ENCODE measurements at places on chromosomes 3 and 15. TPM values are rescaled to one million over a fixed set of nuclear protein-coding genes. Genes with fewer than 3 reads are reported as not detected.

DNA sequence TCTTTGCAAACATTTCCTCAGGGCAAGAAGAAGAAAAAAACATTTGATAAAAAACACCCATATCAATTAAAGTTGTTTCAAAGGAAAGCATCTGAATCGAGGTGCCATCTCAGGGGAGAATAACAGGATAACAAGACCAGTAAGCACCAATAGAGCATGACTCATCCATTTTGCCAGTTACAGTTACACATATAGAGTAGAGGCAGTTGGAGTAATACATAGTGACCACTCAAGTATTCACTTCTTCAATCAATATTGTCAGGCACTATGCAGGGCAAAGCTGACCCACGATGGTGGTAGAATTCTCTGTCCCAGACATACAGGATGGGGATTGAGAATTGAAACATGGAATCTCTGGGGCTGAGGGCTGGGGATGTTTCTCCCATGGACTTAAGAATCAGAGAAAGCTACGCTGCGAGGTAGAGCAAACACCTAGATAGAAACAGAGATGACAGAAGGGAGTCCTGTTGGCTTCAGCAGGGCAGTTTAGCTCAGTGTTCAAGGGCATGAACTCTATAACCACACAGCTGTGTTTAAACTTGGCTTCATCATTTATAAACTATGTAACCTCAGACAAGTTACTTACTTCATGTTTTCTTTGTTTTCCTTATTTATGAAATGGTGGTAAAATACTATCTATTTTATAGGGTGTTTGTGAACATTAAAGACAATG is 186.4 kb upstream of the NANOGP8 start:
- no peak for DNase-seq

- no peak for DNase-seq
Measured at GRCh38 chr15:61659566-61660190, 400.6 kb downstream of the VPS13C start.

The GHSR gene
- not detected for total RNA-seq

GRCh38 chr3:19348500-19348899 is 200.2 kb downstream of the KCNH8 start:
- no peak for DNase-seq

The VGLL3 gene
- total RNA-seq, result 0.03 TPM

The REC114 gene
- total RNA-seq, result not detected

The CMTM7 gene
- 45.3 TPM for total RNA-seq

DNA sequence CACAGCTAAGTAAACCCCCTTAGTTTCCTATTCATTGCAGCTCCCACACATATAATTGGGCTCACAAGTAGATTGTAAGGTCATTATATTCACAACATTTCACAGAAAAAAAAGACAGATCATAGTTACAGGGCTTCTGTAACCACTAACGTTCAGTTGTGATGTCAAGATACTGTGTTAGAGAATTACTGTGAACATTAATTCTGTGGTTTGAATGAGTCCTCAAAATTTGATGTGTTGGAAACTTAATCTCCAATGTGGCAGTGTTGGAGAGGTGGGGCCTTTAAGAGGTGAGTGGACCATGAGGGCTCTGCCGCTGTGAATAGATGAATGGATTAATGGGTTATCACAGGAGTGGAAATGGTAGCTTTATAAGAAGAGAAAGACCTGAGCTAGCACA is 21.3 kb downstream of the GRK7 start:
- no peak for DNase-seq

DNA sequence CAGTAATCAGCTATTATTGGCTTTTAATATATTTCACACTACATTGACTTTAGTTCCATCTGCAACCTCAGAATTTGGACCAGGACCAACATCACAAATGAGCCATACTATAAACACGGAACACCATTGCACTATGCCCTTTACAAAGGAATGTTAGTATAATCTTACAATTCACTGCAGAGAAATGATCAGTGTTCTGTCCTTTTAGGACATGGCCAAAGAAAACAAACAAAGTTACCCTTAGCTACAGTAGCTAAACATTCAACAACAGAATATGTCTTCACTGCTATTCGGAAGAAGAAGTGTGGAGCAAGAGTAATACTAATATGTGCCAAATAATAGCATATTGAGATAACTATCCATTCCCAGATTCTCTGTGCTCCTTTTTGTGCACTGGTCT is 90.4 kb downstream of the NAALADL2 start:
- DNase-seq, result no peak

DNA sequence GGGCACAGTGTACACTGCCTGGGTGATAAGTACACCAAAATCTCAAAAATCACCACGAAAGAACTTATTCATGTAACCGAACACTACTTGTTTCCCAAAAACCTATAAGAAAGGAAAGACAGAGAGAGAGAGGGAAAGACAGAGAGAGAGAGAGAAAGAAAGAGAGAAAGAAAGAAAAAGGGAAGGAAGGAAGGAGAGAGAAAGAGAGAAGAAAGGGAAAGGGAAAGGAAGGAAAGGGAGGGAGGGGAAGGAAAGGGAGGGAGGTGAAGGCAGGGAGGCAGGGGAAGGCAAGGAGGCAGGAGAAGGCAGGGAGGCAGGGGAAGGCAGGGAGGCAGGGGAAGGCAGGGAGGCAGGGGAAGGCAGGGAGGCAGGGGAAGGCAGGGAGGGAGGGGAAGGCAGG is 48.2 kb downstream of the ANXA2 start:
- DNase-seq, result no peak

The TPRG1 gene
- 3.1 TPM for total RNA-seq

DNA sequence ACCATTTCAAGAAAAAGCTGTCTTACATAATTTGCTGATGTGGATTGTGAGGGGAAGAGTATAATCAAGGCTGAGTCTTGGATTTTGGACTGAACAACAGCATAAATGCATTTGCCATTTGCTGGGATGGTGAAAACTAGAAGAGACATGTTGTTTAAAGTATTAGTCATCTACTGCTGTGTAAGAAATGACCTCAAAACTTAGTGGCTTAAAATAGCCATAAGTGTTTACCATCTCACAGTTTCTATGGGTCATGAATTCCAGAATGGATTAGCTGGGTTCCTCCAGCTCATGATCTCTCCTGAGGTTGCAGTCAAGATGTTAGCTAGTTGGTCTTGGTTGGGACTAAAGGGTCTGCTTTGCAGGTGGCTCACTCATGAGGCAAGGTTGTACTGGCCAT is 66.2 kb downstream of the SCN11A start:
- no peak for DNase-seq

The MUC20 gene
- 13.2 TPM for total RNA-seq

GRCh38 chr3:182605882-182606611 is 187.3 kb upstream of the ATP11B start:
- no peak for DNase-seq

The MKRN2OS gene
- not detected for total RNA-seq

The TKT gene
- 105 TPM for total RNA-seq

DNA sequence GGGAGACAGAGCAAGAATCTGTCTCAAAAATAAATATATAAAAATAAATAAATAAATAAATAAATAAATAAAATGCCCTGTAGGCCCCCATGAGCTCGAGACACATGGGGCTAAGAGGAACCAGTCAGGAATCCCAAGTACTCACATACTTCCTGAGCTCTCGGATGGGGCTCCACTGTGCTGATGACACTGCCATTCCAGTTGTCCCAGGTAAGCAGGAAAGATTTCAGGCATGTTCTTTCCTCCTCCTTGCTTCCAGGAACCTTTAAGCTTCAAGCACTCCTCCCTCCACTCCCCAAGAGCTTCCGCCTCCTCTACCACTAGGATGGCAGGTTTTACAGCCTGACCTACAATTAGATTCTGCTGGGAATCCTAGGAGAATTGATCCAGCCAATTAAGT is 113.4 kb downstream of the SLC49A4 start:
- DNase-seq, result no peak

DNA sequence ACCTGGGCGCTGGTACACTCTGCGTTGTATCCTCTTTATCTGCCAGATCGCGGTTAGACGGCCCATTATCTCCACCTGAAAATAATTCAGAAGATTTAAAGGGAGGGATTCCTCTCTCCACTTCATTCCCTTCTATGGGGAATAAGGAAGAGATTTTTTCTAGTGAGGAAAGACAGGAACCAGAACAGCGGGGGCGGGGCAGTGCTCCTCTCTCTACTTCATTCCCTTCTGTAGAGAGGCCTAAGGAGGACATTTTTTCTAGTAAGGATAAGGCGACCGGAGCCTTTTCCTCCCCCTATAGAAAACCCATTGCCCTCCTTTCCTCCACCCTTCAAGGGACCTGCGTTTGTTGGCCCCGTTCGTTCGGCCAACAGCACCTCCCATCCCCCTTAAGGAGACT is 8.3 kb upstream of the LIPH start:
- DNase-seq, result no peak

- no peak for DNase-seq
Measured at GRCh38 chr3:102018551-102018950, 169.2 kb downstream of the NFKBIZ start.

The IGSF10 gene
- not detected for total RNA-seq

Measured in T-helper 17 cell (primary cell).